Activated CD8-positive, alpha-beta T cell treated with anti-CD3 and anti-CD28 coated beads, Interleukin-2, amount 10 ng/mL, durations not matched to agents 7 days and 5 days (primary cell): ENCODE measurements at places on chromosomes 2 and 18.

GRCh38 chr2:162317058-162317742, 1.3 kb downstream of the IFIH1 start:
- peak overlapping the region; percentile 99 for H3K27ac ChIP-seq
- no peaks in the 10 kb centered on the region for H3K27me3 ChIP-seq
- peaks cover 37% of the 10 kb centered on the region for H3K36me3 ChIP-seq

DNA sequence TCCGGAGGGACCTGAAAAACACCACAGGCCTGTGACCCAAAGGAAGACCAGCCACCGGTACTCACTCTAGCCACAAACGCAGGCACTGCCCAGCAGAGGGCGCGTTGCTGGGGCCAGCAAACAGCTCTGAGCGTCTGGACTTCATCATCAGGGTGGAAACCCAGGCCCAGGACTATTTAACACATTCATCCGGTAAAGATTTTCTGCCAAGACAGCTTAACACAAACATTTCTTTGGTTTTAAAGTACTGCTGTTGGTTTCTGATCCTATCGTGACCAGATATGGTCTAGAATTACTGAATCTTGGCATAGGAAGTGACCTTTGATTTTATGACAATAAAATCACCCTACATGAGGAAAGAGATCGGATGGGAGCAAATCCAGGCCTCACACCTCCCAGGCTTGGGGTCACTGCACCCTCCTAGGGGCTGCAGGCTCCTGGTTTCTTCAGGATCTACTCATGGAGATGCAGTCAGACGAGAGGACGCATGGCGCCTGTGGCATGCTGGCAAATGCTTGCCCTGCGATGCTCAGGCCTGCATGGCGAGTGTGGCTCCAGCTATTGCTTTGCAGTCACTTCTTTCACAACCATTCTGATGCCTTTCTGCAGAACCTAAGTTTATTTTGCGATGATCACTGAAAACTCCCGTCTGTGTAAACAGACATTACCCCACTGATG, 130.4 kb downstream of the COL4A4 start:
- peaks cover 3% of the 10 kb centered on the region for H3K4me1 ChIP-seq
- no peak overlapping the region for H3K4me3 ChIP-seq
- H3K27ac ChIP-seq = no peak overlapping the region
- no peaks in the 10 kb centered on the region for H3K36me3 ChIP-seq
- DNase-seq = peak; percentile 24
- peaks cover 23% of the 10 kb centered on the region for H3K27me3 ChIP-seq

- DNase-seq = no peak
- H3K4me1 ChIP-seq = no peaks in the 10 kb centered on the region
- no peak overlapping the region for H3K27ac ChIP-seq
- no peaks in the 10 kb centered on the region for H3K27me3 ChIP-seq
Measured at GRCh38 chr2:27792759-27793158, 21.2 kb downstream of the MRPL33 start.

DNA sequence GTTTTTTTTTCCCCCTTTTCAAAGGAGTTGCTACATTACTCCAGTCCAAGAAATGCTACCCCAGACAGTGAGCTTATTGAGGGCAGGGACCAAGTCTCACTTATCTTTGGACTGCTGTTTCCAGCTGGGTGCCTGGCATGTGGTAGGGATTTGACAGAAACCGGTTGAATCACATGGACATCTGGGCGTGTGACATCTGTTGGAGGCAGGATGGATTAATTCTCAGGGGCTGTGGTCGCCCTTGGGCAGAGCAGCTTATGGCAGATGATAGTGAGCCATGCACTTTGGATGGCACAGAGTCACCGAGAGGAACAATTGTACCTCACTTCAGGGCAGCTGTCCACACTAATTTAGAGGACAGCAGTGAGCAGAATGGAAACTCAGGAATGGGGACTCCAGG, 254.6 kb upstream of the ID2 start:
- H3K36me3 ChIP-seq = peaks cover 4% of the 10 kb centered on the region
- no peak overlapping the region for H3K27ac ChIP-seq
- DNase-seq = no peak
- H3K4me1 ChIP-seq = peaks cover 26% of the 10 kb centered on the region
